NCI-H510A (cell line): ENCODE measurements at places on chromosomes 13 and 19.
A peak's percentile ranks its signal among the peaks of the same experiment; 100 is the strongest.

DNA sequence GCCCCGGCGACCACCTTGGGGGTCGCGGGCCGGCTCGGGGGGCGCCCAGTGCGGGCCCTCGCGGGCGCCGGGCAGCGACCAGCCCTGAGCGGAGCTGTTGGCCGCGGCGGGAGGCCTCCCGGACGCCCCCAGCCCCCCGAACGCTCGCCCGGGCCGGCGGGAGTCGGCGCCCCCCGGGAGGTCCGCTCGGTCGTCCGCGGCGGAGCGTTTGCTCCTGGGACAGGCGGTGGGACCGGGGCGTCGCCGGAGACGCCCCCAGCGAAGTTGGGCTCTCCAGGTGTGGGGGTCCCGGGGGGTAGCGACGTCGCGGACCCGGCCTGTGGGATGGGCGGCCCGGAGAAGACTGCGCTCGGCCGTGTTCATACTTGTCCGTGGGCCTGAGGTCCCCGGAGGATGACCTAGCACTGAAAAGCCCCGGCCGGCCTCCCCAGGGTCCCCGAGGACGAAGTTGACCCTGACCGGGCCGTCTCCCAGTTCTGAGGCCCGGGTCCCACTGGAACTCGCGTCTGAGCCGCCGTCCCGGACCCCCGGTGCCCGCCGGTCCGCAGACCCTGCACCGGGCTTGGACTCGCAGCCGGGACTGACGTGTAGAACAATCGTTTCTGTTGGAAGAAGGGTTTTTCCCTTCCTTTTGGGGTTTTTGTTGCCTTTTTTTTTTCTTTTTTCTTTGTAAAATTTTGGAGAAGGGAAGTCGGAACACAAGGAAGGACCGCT lies 729 bp downstream of the STK11 start:
- DNase-seq, result no peak

GRCh38 chr13:70391678-70392077 lies 283.4 kb upstream of the KLHL1 start:
- peak; percentile 28 for DNase-seq

GRCh38 chr19:41299755-41300089 lies 10.2 kb upstream of the CCDC97 start:
- DNase-seq, result peak; percentile 39

DNA sequence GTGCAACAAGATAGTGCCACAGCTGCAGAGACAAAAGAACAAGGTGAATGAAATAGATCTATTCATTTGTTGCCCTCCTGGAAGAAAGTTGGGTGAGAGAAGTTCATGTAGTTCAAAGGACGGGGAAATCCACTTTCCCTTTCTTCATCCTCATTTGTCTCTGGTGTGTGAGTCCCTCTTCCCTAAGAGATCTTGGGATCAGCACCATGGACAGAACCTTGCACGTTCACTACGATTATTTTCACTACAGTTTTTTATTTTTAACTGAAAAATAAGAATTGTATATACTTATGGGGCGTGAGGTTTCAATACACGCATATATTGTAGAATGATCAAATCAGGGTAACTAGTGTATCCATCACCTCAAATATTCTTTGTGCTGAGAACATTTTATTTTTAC lies 29.2 kb downstream of the NLRP5 start:
- DNase-seq, result no peak

DNA sequence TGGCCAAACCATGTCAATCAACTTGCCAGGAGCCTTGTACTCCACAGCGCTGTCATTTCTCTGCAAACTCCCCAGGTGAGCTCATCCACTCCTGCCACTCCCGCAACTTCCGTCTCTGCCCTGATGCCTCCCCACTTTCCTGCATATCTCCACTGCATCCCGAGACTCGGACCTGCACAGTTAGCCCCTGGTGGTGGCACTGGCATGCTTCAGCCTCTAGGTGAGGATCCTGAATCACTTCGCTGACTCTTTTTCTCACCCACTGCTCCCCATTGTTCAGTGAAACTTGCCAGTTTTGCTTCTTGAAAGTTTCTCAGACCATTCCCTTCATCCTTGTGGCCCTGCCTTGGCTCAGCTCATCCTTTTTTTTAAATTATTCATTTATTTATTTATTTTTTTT lies 3.4 kb upstream of the CTU1 start:
- no peak for DNase-seq
